B cell (primary cell): ENCODE measurements at places on chromosomes 12 and 14.

GRCh38 chr12:117101953-117102799, 3.0 kb upstream of the TESC start:
- DNase-seq, result no peak

- DNase-seq, result no peak
These were observed 15.5 kb downstream of the DCAF5 start for GRCh38 chr14:69137416-69137815.

GRCh38 chr12:80745851-80746505, 29.3 kb downstream of the MYF5 start:
- no peak for DNase-seq

- DNase-seq, result no peak
These were observed 44.8 kb upstream of the ACSM4 start for GRCh38 chr12:7259060-7259459.

GRCh38 chr12:100404769-100405407, 48.0 kb downstream of the SLC17A8 start:
- peak; percentile 3 for DNase-seq

GRCh38 chr14:52008136-52008535, 18.8 kb downstream of the RTRAF start:
- DNase-seq, result no peak

- no peak for DNase-seq
These were observed 81.5 kb downstream of the NTF3 start for GRCh38 chr12:5513406-5513805.

DNA sequence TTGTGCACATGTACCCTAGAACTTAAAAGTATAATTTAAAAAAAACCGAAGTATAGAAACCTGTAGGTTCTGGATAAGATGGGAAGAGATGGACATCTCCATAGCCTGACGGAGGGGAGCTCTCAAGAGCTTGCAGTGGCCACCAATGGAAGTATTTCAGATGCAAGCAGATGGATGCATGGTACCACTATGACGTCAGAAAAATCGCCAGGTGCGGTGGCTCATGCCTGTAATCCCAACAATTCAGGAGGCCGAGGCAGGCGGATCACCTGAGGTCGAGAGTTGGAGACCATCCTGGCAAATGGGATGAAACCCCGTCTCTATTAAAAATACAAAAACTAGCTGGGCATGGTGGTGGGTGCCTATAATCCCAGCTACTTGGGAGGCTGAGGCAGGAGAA, 3.4 kb downstream of the TEX22 start:
- no peak for DNase-seq

DNA sequence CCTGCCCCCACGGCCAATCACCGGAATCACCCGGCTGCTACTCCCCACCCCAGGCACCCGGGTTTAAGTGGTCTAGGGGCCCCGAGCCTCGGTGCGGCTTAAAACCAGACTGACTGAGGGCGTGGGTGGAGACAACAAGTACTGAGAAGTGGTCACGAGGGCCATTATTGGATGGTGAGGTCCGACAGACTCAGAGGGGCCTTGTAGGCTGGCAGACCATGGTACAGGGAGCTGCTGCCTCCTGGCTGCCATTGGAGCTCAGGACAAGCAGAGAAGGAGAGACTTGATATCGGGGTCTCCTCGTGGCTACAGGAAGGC, 54.1 kb downstream of the FBRSL1 start:
- DNase-seq, result no peak

- no peak for DNase-seq
These were observed 15.7 kb upstream of the SLC6A12 start for GRCh38 chr12:229441-230191.
